ENCODE measurements at places on chromosomes 7 and 10.
A peak's percentile ranks its signal among the peaks of the same experiment; 100 is the strongest.

DNA sequence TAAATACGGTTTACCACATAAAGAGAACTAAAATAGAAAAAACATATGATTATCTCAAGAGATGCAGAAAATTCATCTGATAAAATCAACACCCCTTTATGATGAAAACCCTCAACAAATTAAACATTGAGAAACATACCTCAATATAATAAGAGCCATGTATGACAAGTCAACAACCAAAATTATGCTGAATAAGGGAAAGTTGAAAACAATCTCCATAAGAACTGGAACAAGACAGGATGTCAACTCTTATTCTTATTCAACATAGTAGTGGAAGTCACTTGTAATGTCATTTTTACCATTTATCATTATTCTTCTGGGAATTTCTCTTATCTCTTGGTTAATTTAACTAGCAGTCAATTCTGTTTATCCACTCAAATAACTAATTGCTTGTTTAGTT is 79.0 kb downstream of the PCDH15 start:
- no peak for DNase-seq
- H3K27me3 ChIP-seq = no peaks in the 10 kb centered on the region
- H3K4me1 ChIP-seq = no peaks in the 10 kb centered on the region
- no peak overlapping the region for H3K27ac ChIP-seq
- H3K4me3 ChIP-seq = no peak overlapping the region
- peaks cover 8% of the 10 kb centered on the region for H3K36me3 ChIP-seq

- no peaks in the 10 kb centered on the region for H3K27me3 ChIP-seq
- peaks cover 3% of the 10 kb centered on the region for H3K4me1 ChIP-seq
- no peak overlapping the region for H3K4me3 ChIP-seq
- no peak overlapping the region for H3K27ac ChIP-seq
- peaks cover 13% of the 10 kb centered on the region for H3K36me3 ChIP-seq
Measured at GRCh38 chr7:12303495-12303894, 92.4 kb downstream of the TMEM106B start.

DNA sequence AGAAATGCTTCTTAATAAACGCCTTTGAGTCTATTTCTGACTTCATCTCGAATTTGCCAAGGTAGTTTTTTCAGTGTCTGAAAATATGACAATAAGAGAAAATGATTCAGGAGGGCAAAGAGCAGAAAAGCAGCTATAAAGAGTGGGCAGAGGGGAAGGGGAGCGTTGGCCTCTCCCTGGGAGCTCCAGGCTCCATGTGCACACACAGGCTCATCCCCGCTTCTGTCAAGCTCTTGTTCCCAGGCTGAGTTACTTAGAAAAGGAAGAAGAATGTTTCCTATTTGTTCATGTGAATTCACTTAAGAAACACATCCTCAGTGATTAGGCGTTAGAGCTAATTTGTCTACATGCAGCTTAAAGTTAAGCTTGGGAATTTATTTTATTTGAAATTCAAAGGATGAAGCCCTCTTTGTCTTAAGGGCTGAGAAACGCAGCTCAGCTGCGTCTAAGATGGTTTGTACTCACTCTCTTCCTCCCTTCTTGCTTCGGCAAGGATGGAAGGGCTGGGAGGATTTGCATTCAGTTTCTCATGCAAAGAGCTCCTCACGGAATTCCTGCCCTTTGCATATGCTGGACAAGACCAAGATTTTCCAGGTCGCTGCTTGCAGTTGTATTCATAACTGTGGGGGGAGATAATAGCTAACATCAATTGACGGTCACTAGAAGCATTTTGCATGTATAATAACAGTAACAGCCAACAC is 29.0 kb upstream of the ATXN7L1 start:
- peaks cover 14% of the 10 kb centered on the region for H3K36me3 ChIP-seq
- peak overlapping the region; percentile 96 for H3K27ac ChIP-seq
- peaks cover 44% of the 10 kb centered on the region for H3K4me1 ChIP-seq
- peak; percentile 36 for DNase-seq

- no peaks in the 10 kb centered on the region for H3K27me3 ChIP-seq
- H3K27ac ChIP-seq = peak overlapping the region; percentile 61
- no peak overlapping the region for H3K4me3 ChIP-seq
- no peak for DNase-seq
- no peaks in the 10 kb centered on the region for H3K36me3 ChIP-seq
Measured at GRCh38 chr7:33669251-33669670, 236.1 kb upstream of the BMPER start.

DNA sequence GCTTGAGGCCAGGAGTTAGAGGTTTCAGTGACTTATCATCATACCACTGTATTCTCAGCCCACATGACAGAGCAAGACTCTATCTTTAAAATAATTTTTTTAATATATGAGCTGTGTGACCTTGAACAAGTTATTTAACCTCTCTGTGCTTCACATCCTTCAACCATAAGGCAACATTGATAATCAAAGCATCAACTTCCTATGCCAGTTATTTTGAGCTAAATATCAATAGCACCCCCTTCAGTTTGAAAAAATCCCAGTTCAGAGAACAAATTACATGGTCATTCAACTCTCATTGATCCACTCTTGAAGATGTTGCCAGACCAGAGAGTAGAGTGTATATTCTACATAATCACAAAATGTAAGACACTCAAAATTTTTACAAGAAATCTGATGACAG is 53.0 kb downstream of the ASNS start:
- no peak overlapping the region for H3K27ac ChIP-seq
- peaks cover 8% of the 10 kb centered on the region for H3K4me1 ChIP-seq
- H3K27me3 ChIP-seq = peaks cover 7% of the 10 kb centered on the region
- no peaks in the 10 kb centered on the region for H3K36me3 ChIP-seq
- no peak overlapping the region for H3K4me3 ChIP-seq
- no peak for DNase-seq

GRCh38 chr10:15096661-15097010 is 519 bp upstream of the RPP38 start:
- H3K36me3 ChIP-seq = peaks cover 4% of the 10 kb centered on the region

DNA sequence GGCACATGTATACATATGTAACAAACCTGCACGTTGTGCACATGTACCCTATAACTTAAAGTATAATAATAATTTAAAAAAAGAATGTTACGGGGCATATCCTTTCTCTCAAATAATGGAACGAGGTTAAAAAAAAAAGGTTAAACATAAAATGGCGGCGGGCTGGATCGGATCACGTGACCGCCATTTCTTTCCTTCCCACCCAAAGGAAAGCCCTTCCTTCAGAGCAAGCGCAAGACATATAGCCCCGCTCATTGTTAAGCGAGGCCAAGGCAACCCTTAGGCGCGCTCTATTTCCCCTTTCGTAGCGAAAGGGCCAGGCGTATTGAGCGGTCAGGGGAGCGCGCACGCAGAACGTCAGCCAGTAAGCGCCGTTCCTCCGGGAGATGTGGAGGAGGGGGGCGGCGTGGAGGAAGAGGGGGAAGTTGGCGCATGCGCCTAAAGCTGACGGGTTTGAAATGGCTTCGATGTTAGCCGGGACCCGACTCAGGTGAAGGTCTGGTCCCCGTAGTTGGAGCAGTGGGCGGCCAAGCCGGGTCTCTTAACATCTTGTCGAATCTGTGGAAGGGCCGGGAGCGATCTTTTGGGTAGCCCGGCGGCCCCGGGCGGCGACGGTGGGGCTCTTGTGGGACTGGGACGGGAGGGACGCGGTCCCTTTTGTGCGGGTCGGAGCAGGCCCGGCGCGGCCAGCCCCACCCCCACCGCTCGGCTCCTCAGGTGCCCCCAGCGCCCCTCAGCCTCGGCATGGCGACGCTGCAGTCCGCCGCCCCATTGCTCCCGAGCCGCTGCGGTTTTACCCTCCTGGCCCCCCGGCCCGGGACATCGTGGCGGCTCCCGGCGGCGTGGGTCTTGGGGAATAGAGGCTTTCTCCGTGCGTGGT is at the start of gene CCAR1:
CCAR1 (plus strand) TSS at position 447 of the 880 bp plus-strand sequence. CDS start 1,266 bp downstream, outside the sequence.
- H3K27ac ChIP-seq = peak within 1 kb of the TSS; percentile 98
- no peaks in the 10 kb centered on the region for H3K27me3 ChIP-seq

DNA sequence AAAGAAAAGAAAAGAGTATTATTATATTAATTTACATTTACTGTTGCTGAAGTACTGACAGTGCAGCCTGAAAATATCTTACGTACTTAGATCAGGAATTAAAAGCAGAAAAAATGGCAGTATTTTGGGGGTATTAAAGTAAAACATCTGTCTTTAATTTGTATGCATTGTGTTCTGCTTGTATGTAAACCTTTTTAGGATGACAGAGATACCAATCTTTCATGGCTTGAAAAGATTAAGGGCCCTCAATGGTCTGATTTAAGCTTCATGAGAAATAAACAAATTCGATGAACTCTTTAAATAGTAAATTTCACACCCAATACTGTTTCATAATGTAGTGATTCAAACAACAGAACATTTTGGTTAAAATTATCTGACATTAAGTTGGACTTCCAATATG is 116.3 kb downstream of the MLLT10 start:
- peaks cover 15% of the 10 kb centered on the region for H3K36me3 ChIP-seq
- no peaks in the 10 kb centered on the region for H3K27me3 ChIP-seq
- no peak overlapping the region for H3K4me3 ChIP-seq
- DNase-seq = no peak

DNA sequence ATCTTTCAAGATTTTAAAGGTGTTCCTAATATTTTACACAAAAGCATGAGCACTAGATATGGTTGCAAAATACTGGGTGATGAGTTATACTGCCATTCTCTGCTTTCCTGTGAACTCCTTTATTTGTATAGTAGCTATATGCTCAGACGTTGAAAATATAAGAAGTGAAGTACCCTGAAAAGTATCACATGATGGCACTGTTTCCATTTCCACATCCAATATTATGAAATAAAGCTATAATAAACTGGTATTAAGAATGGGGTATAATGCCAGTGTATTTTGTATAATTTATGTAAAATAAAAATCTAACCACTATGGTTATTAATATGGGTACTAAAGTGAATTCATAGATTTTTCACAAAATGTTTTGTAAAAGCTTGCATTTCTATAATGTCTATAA is 79.6 kb upstream of the FOXP2 start:
- H3K4me1 ChIP-seq = no peaks in the 10 kb centered on the region
- H3K4me3 ChIP-seq = no peak overlapping the region
- no peaks in the 10 kb centered on the region for H3K36me3 ChIP-seq
- no peaks in the 10 kb centered on the region for H3K27me3 ChIP-seq

DNA sequence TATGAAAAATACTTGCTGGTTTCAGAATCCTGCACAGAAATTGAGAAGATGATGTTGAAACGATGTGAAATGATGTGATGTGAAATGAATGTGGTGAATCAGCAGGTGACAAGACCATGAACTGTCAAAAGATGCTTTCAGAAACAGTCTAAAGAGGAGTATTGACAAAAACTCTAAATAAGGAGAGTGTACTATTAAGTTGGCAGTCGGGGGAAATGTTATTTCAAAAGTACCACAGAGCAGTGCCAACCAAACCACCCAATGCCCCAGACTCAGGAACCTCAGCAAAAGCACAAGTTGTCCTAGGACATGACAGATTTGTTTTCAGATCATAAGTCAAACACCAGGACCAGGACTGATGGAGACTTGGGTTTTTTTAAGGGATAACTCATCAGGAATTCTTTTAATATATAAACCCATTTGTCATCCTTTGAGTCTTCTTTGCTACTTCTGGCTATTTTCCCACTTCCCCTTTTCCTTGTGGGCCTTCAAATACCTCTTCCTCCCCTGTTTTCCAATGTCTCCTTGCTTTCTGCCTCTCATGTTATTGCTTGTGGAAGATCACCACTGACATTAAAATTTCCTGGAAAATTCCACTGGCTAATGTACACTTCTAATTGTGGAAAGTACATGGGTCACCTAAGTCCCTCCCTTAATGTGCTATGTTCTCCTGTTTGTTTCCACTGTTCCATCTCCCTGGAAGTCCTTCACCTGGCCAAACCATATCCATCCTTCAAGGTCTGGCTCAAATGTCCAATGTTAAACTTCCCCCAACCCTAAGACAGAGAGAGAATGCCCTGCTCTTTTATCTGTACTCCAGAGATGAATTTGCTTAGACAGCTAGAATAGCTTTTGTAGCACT is 10.2 kb upstream of the PPP1R3C start:
- H3K4me1 ChIP-seq = no peaks in the 10 kb centered on the region
- H3K36me3 ChIP-seq = no peaks in the 10 kb centered on the region
- no peak overlapping the region for H3K27ac ChIP-seq
- DNase-seq = no peak

GRCh38 chr7:151275813-151276577 is 27.5 kb upstream of the SMARCD3 start:
- peaks cover 19% of the 10 kb centered on the region for H3K4me1 ChIP-seq
- H3K27me3 ChIP-seq = peaks cover 44% of the 10 kb centered on the region
- no peaks in the 10 kb centered on the region for H3K36me3 ChIP-seq
- no peak for DNase-seq
- H3K27ac ChIP-seq = no peak overlapping the region
- H3K4me3 ChIP-seq = peak overlapping the region; percentile 52

- no peak for DNase-seq
- H3K27ac ChIP-seq = no peak overlapping the region
- no peaks in the 10 kb centered on the region for H3K27me3 ChIP-seq
- H3K4me3 ChIP-seq = no peak overlapping the region
- H3K4me1 ChIP-seq = no peaks in the 10 kb centered on the region
Measured at GRCh38 chr10:82621680-82622079, 746.7 kb downstream of the NRG3 start.

DNA sequence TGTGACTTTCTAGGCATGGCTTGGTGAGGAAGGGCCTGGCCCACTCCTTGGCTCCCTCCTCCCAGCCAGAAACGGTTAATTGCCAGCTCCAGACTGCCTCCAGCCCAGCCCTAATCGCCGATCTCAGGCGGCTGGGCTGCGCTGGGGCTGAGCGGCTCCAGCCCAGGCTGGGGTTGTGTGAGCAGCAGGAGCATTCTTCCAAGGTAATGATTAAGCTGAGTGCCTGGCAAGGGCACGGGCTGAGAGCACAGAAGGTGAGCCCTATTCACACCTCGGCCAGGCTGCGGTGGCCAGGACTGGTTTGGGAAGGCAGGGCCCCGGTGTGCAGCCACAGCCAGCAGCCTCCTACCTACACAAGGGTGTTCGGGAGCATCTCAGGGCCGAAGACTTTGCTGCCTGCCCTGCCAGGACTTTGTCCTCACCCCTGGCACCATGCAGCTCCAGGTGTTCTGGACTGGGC is at the start of gene TMEM72:
TMEM72 (plus strand) TSS at position 257 of the 460 bp plus-strand sequence; CDS start at position 433, 176 bp downstream.
- H3K4me3 ChIP-seq = no peak within 1 kb of the TSS
- H3K27me3 ChIP-seq = no peaks in the 10 kb centered on the region
- peak; percentile 54 for DNase-seq
- H3K4me1 ChIP-seq = peaks cover 46% of the 10 kb centered on the region

DNA sequence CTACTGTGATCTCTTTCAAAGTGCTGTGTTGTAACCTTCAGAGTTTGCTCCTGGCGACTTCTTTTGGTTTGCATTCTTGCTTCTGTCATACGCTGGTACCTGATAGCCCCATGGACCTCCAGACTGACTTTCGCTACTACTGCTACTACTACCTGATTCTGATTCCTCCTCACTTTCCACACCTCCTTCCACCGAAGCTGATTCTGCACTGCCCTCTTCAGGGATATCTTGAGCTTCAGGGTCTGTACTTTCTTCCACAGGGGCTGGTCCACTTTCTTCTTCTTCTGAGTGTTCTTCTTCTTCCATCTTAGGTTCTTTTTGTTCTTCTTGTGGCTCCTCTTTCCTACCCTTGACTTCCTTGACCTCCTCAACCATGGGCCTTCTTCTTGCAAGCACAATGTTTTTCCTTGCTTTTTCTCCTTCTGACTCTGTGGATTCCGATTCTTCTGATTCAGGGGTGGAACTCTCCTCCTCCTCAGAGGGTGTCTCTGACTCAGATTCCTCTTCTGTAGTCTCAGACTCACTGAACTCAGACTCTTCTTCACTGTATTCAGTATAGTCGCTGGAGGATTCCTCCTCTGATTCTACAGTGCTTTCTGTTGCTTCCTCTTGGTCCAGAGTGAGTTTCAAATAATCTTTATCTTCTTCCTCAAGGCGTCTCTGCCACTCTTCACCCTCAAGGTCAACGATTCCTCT is 992.2 kb downstream of the PCDH15 start:
- no peaks in the 10 kb centered on the region for H3K27me3 ChIP-seq
- peaks cover 10% of the 10 kb centered on the region for H3K4me1 ChIP-seq
- peak; percentile 27 for DNase-seq

GRCh38 chr7:101832685-101833375 is 15.4 kb downstream of the CUX1 start:
- peaks cover 12% of the 10 kb centered on the region for H3K36me3 ChIP-seq
- H3K4me1 ChIP-seq = peaks cover 39% of the 10 kb centered on the region
- H3K27me3 ChIP-seq = no peaks in the 10 kb centered on the region
- DNase-seq = no peak
